ENCODE measurements at places on chromosomes 11 and 22. TPM values are rescaled to one million over a fixed set of nuclear protein-coding genes. Genes with fewer than 3 reads are reported as not detected.

The RIMBP3C gene
- 0.05 TPM for total RNA-seq

The DERL3 gene
- 4.7 TPM for total RNA-seq

The ABCC8 gene
- total RNA-seq, result 0.83 TPM

The PRG3 gene
- total RNA-seq, result not detected

The NPAS4 gene
- total RNA-seq, result not detected

The OR56A1 gene
- total RNA-seq, result not detected

The SLC22A12 gene
- not detected for total RNA-seq

The RFPL3 gene
- total RNA-seq, result not detected

The TMEM86A gene
- total RNA-seq, result 5.3 TPM

The ELMOD1 gene
- 1.3 TPM for total RNA-seq

The ZP1 gene
- total RNA-seq, result not detected

The OR1S1 gene
- total RNA-seq, result not detected

The NNMT gene
- total RNA-seq, result 588 TPM

The MS4A1 gene
- total RNA-seq, result 0.40 TPM

The SHISAL1 gene
- 0.10 TPM for total RNA-seq

The GGTLC3 gene
- not detected for total RNA-seq

The TEX12 gene
- not detected for total RNA-seq

The HEPN1 gene
- not detected for total RNA-seq

The YPEL1 gene
- 2.4 TPM for total RNA-seq

The RPS3 gene
- 474 TPM for total RNA-seq

The C11orf87 gene
- not detected for total RNA-seq

The PTPRCAP gene
- 2.2 TPM for total RNA-seq

The GUCY1A2 gene
- total RNA-seq, result 1.3 TPM

The OR52N4 gene
- not detected for total RNA-seq

The TYR gene
- not detected for total RNA-seq

The CD3G gene
- total RNA-seq, result 0.23 TPM

The CARD18 gene
- total RNA-seq, result not detected

The NTM gene
- not detected for total RNA-seq

The KRTAP5-11 gene
- not detected for total RNA-seq

The FREY1 gene
- total RNA-seq, result 0.68 TPM

The FBLN1 gene
- total RNA-seq, result 3.8 TPM

The USH1C gene
- total RNA-seq, result 1.2 TPM

The NEFH gene
- 0.15 TPM for total RNA-seq

The ANGPTL5 gene
- total RNA-seq, result not detected

The SPDYC gene
- total RNA-seq, result 1.2 TPM

The MYBPC3 gene
- total RNA-seq, result 0.08 TPM

The BTBD18 gene
- not detected for total RNA-seq

The NCAPH2 gene
- total RNA-seq, result 18.8 TPM

The UBQLNL gene
- total RNA-seq, result 0.23 TPM

The ADORA2A gene
- total RNA-seq, result 4.1 TPM

The OR4A5 gene
- total RNA-seq, result not detected

The MFNG gene
- total RNA-seq, result 8.0 TPM

The NUCB2 gene
- 114 TPM for total RNA-seq

The GAL gene
- total RNA-seq, result 0.23 TPM

The KIF18A gene
- total RNA-seq, result 0.13 TPM

The SAA1 gene
- 34,062 TPM for total RNA-seq

The FIBP gene
- total RNA-seq, result 20.3 TPM

The GGT5 gene
- total RNA-seq, result 11.5 TPM
